ENCODE measurements at places on chromosomes 2 and 18.

DNA sequence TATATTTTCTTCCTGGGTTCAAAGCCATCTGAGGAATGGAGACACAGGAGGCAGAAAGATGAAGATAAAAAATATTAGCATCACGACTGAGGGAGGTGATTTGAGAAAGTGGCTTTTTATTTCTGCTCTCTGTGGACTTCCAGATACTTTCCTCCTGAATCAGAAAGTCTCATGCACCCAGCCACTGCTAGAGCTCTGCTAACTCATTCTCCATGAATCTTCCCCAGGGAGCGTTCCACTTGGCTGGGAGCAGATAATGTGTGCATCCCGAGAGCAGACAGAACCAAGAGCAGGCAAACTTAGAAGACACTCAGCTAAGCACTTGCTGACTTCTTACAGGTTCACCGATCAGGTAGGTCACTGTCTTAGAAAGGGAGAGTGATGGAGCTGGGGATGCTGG is 264.1 kb upstream of the THUMPD2 start:
- no peak for DNase-seq

- no peak for DNase-seq
These were observed 1599.7 kb upstream of the ZEB2 start for GRCh38 chr2:146119586-146119985.

DNA sequence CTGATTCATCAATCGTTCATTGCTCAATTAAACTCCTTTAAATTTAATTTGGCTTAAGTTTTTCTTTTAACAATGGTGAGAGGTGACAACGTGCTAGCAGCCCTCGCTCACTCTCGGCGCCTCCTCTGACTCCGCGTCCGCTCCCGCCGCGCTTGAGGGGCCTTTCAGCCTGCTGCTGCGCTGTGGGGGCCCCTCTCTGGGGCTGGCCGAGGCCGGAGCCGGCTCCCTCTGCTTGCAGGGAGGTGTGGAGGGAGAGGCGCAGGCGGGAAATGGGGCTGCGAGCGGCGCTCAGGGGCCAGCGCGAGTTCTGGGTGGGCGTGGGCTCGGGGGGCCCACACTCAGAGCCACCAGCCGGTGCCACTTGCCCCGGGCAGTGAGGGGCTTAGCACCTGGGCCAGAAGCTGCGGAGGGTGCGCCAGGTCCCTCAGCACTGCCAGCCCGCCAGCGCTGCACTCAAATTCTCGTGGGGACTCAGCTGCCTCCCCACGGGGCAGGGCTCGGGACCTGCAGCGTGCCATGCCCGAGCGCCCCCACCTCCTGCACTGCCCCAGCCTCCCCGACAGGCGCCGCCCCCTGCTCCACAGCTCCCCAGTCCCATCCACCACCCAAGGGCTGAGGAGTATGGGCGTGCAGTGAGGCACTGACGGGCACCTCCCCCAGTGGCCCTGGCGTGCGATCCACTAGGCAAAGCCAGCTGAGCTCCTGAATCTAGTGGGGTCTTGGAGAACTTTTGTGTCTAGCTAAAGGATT is 19.6 kb downstream of the ANKMY1 start:
- DNase-seq: no peak

DNA sequence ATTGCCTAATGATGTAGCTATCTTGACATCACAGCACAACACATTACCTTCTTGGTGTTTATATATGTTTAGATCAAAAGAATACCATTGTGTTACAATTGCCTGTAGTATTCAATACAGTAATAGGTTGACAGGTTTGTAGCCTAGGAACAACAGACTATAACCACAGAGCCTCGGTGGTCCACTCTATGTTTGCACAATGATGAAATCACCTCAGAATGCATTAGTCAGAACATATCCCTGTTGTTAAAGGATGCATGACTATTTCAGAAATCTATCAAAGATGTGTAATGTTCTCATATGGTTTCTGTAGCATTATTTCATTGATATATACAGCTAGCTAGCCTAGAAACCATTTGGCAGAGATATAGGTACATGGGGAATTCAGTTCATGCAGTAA is 8.9 kb downstream of the METTL5 start:
- DNase-seq: no peak

DNA sequence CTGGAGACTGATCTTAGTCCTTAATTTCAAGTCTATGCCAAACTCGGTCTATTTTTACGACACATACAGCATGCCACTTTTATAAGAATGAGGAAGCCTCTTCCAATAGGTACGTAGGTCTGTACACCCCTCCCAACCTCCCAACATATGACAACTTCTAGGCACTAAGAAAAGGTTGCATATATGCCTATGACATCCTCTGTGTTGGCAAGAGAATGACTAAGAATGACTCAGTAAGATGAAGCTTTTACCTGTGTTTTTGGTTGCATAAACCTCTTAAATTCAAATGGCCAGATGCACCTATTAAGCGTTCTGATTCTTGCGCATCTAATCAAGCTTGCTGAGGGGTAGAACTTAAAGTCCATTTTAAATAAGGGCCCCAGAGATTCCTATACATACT is 586.4 kb upstream of the ZEB2 start:
- DNase-seq: no peak

DNA sequence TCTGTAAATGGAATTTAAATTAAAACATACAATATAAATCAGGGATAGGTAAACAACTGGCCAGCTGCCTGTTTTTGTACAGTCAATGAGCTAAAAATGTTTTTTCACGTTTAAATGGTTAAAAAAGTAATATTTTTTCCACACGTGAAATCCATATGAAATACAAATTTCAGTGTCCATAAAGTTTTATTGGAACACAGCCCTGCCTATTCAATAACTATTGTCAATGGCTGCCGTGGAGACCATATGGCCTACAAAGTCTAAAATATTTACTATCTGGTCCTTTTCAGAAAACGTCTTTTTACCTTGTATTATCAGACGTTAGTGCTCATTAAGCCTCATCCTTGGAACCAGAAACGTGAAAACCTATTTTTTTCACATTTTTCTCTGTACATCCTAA is 1.3 kb downstream of the TMEM17 start:
- DNase-seq: no peak

DNA sequence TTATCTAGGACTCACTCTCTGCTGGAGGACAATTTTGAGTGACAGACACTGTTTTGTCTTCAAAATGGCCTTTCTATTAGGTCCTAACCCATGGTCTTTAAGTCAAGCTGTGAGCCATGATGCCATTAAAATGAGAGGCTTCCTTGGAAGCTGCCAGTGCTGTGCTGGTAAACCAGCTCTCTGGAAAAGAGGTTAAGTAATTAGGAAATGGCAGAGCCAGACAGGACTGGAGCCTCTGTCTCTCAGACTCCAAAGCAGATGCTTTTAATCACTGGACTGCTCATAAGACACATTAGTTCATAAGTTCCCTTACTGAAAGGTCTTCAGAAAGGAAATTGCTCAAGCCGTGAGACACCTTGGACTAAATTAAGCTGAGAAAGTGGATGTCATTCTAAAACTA is 25.8 kb upstream of the LHCGR start:
- no peak for DNase-seq

- DNase-seq: no peak
These were observed 231.4 kb downstream of the LRRTM1 start for GRCh38 chr2:80073134-80073561.

DNA sequence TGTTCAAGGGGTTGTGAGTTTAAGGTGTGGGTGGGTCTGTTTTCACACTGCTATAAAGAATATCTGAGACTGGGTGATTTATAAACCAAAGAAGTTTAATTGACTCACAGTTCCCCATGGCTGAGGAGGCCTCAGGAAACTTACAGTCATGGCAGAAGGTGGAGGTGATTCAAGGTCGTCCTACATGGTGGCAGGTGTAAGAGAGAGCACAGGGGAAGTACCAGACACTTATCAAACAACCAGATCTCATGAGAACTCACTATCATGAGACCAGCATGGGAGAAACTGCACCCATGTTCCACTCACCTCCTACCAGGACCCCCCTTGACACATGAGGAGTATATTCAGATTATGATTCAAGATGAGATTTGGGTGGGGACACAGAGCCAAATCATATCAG is 38.0 kb downstream of the RHBDD1 start:
- no peak for DNase-seq

DNA sequence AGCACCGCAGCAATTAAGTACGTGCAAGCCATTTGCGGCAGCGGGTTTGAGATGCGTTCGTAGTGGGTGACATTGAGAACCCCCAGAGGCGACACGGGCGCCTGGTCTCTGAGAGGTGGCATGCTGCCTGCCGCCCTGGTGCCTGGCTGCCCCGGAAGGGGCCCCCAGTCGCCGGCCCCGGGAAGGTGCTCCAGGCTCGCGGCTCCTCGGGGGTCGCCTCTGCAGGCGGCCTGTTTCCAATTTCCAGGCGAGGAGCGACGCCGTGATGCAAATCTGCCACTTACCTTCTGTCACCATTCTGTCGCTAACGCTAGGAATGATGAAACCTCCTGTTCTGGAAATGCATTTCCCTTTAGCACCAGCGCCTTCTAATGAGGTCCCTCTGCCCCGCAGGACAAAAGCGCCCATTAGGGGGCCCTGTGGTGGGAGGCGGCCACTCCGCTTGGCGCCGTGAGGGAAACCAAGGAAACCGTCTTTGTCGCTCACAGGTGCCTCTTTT is 13.0 kb downstream of the KIF5C start:
- DNase-seq: no peak

All from CD4-positive, alpha-beta T cell treated with Interleukin-15 for 1 hour (primary cell).